ENCODE measurements at places on chromosomes 3 and 15. TPM values are rescaled to one million over a fixed set of nuclear protein-coding genes. Genes with fewer than 3 reads are reported as not detected.
A peak's percentile ranks its signal among the peaks of the same experiment; 100 is the strongest.

- no peak for DNase-seq
These were observed 7.0 kb upstream of the C15orf40 start for GRCh38 chr15:83018436-83018835.

The HHLA2 gene
- not detected for total RNA-seq

DNA sequence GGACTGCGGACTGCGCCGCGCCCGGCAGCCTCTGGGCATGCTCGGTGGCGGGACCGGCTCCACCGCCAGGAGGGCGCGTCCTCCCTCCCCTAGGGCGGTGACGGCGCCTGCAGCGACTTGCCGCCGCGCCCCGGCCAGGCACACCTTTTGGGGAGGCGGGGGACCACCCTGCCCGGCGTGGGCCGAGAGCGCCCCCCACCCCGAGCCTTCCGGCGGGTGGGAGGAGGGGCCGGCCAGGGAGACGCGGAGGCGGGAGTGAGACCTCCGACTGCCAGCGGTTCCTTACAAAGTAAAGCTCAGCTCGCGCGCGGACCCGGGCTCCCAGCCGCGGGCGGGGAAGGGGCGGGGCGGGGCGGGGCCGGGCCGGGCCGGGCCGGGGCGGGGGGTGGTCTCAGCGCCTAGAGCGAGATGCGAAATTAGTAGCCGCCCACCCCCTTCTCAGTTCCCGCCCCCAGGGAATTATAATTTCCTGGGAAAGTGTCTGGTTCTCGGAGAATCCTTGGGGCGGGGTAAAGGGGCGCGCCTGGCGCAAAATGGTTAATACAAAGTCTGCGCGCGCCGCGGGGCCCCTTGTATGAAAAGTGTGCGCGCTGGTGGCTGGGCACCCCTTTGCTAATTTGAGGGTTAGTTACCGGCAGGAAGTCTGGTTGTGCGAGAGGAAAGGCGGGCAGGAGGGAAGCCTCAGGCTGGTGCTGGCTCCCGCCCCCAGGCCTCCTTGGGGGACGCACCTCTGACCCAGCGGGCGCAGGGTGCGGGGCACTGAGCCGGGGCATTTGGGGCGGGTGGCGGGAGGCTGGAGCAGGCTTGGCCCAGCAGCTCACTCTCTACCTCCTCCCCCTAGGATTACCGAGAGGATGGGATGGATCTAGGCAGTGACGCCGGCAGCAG is 224.8 kb upstream of the IL12A start:
- DNase-seq = peak; percentile 95

GRCh38 chr15:60426870-60427508 is 29.2 kb upstream of the ANXA2 start:
- no peak for DNase-seq

DNA sequence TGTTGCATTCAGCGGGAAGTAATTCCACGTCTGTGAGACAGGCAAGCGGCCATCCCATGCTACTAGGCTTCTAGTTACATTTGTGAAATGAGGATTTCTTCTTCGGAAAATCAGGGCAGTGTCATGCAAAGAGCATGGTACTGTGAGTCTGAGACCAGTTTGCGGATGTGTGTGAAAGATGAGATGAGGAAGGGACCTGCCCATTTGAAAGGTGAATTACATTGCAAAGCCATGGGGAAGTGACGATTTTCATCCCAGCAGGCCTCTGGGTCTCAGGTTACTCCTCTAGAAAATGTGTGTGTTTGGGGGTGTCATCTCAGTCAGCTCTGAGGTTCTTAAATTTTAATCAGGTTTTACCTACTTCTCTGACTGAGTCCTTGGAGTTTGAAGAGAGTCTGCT is 16.1 kb downstream of the TLE3 start:
- no peak for DNase-seq

The MYEF2 gene
- total RNA-seq = 56.5 TPM

The CPB1 gene
- not detected for total RNA-seq

DNA sequence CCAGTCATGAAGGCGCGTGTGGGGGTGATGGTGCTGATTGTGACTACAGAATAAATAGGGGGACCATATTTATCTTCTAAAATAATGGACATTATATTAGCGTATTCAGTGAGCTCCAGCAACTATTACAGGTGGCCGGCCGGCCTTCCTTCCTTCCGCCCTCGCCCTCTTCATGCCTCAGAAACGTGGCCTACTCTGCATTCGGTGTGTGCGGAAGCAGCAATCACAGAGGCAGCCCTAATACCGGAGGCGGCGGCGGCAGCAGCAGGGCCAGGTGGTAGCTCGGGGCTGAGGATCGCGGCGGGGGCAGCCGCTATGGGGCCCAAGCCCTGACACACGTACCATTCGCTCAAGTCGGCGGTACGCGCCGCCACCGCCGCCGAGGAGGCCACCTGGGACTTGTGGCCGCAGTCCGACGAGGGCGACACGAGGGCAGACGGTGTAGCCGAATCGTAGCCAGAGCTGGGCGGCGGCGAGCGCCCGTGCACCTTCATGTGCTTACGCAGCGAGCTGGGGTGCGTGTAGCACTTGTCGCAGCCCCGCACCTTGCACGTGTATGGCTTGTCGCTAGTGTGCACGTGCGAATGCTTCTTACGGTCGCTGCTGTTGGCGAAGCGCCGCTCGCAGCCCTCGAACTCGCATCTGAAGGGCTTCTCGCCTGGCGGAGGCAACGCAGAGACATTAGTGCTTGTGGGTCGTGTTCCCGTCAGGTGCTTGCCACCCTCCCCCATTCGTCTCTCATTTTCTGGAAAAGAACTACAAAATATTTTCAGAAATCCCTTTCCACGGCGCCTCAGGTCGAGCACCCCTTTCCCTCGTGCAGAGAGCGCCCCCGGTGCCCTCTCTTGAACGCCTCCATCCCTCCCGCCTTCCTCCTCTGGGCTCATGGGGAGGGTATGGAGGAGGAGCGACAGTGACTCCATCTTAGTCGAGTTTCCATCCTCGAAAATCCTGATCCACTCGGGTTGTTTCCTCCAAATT is 15.5 kb downstream of the ZIC4 start:
- DNase-seq = peak; percentile 77

GRCh38 chr3:27578032-27578431 is 93.8 kb upstream of the SLC4A7 start:
- DNase-seq = no peak

GRCh38 chr15:22265056-22265945 is 185.0 kb downstream of the OR4M2 start:
- no peak for DNase-seq

GRCh38 chr3:14297784-14298236 is 104.6 kb upstream of the SLC6A6 start:
- DNase-seq = no peak

The NPRL2 gene
- 33.5 TPM for total RNA-seq
